IPS-NIHi11 (cell line): ENCODE measurements at places on chromosomes 6 and 20.

- no peak for DNase-seq
Observed at GRCh38 chr6:105359419-105360370, 43.2 kb downstream of the PREP start.

- DNase-seq = no peak
Observed at GRCh38 chr6:20929283-20929682, 395.0 kb downstream of the CDKAL1 start.

- no peak for DNase-seq
Observed at GRCh38 chr6:91141346-91141745, 554.5 kb upstream of the MAP3K7 start.

DNA sequence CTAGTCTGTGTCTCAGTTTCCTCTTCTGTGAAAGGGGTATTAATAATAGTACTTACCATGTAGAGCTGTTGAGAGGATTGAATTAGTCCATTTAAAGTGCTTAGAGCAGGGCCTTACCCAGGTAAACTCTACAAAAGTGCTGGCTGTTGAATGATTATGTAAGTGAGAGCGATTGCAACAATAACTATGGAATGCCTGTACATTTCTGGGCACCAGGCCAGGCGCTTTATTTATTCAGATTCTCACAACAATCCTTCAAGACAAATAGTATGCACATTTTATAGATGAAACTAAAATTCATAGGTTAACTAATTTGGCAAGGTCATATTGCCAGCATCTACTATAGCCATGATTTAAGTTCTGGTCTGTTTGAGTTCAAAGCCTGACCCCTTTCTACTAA lies 78.3 kb upstream of the MMS22L start:
- DNase-seq = no peak

DNA sequence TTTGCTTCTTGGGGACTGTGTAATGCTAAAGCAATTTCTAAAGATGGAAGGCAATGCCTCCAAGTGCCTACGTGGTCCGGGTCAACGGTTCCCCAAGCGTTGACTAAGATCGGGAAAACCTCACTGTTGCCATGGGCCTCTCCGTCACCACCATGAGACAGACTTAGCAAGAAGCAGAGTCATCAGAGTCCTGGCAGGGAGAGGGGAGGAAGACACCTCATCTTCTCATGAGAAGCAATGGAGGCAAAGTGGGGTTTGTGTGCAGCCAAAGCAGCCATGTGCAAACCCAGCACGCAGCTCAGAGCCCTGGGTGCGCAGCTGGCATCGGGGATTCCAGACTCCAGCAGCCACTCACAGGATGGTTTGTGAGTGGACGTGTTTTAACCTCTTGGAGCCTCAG lies 111.4 kb downstream of the SYNDIG1 start:
- no peak for DNase-seq

GRCh38 chr6:152378169-152378568 lies 259.0 kb downstream of the SYNE1 start:
- DNase-seq = no peak

- no peak for DNase-seq
Observed at GRCh38 chr6:81938991-81939732, 186.7 kb upstream of the TENT5A start.

DNA sequence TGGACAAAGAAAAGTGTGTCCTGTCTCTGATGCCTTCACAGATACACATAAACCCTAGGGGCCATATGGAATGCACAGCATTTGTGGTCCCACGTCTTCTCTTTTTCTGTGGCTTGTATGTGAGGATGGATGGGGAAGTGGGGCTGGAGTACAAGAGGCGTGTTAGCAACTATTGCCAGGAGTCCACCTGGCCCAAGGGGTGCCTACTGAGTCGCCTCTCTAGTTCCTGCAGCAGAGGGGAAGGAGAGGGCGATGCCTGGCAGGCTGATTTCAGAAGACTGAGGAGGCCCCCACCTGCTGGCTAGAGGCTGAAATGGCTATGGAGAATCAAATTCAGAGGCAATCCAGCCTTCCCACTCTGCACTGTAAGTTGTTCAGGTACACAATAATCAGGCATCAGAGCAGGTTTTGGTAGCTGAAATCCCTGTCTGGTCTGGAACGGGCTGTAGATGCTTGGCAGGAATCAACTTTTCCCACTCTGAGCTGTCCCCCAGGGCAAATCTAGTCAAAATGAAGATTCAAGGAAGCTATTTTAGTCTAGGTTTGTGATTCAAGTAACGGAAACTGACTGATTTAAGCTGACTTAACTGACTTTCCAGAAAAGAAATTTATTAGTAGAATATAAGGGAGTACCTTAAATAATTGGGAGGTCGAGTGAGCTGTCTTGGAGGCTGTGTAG lies 14.9 kb upstream of the PPARD start:
- DNase-seq = peak; percentile 78

- no peak for DNase-seq
Observed at GRCh38 chr20:37481610-37482009, 39.4 kb upstream of the NNAT start.

- peak; percentile 44 for DNase-seq
Observed at GRCh38 chr6:30238178-30238795, 25.1 kb upstream of the TRIM26 start.

- no peak for DNase-seq
Observed at GRCh38 chr6:3773678-3774298, 22.3 kb upstream of the PXDC1 start.

DNA sequence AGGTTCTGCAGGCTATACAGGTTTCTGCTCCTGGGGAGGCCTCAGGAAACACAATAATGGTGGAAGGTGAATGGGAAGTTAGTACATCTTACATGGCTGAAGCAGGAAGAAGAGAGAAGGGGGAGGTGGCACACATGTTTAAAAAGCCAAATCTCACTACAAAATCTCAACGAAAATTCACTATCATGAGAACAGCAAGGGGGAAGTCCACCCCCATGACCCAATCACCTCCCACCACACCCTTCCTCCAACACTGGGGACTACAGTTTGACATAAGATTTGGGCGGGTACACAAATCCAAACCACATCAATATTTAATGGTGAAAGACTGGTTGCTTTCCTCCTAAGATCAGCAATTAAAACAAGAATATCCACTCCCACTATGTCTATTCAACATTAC lies 13.8 kb upstream of the POLR1H start:
- no peak for DNase-seq

GRCh38 chr6:158626360-158627167 lies 18.0 kb downstream of the DYNLT1 start:
- DNase-seq = no peak

DNA sequence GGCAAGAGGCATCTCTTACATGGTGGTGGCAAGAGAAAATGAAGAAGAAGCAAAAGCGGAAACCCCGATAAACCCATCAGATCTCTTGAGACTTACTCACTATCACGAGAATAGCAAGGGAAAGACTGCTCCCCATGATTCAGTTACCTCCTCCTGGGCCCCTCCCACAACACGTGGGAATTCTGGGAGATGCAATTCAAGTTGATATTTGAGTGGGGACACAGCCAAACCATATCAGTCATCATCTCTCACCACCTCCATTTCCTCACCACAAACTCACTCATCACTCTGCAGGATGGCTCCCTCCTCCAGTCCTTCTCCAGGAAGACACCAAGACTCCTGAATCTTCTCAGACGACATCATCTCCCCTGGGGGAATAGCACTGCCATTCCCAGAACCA lies 25.8 kb upstream of the SLC16A10 start:
- DNase-seq = no peak

DNA sequence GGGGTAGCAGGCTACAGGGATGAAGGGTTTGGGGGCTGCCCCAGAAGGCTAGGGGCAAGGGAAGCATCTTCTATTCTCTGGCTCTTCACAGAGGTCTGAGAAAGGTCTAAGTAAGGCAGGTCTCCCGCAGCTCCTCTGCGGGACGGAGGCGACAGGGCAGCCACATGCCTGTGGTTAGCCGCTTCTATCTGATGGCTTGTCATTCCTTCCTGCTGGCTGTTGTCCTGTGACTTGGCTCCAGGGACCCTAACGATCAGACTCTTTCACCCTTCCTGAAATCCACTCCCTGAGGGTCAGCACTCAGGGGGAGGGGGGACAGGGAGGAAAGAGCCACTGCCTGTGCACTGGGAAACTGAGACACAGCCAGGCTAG lies 673 bp downstream of the CST7 start:
- no peak for DNase-seq

DNA sequence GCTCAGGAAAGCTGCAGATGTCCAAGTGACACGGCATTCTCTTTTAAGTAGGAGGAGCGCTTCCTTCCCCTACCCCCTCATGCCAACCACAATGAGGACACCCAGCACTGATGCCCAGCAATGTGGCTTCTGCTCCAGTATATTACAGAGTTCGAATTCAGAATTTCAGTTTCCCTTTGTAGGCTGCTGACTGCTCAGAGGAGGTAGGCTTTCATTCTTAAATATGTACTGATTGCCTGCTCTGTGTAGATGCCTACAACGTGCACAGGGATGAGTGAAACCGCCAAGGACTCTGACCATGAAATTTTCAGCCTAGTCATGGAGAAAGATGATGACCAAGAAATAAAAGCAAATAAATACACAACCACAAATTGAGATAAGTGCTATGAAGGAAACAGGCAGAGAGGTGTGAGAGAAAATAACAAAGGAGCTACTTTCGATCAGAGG lies 50.9 kb upstream of the TNFAIP3 start:
- no peak for DNase-seq

DNA sequence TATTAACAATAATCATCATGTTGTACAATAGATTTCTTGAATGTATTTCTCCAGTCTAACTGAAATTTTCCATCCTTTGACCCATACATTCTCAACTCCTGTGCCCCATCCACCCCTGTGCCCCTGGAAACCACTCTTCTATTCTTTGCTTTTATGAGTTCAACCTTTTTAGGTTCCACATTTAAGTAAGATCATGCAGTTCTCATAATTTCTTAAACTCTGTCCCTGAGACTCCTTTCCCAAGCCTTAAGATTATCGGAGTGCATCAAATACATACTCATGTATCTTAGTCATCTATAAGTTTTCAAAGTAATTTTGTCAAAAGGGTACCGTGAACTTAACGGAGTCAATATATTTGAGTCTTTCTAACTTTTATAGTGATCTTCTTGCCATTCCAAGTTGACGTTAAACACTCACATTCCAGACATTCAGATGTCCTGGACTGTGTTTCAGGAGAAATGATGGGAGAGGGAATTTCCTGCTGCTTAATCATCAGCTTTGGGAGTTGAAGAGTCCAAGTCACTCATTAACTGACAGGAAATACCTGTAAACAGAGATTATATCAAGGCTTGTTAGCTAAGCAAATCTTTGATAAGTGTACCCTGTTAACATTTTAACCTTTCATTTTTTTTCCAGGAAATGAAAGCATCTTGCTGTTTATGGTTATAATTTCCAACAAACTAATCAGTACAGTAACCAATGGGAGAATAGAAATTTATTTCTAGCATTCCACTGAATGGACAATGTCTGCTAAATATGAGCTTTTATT lies 73.3 kb downstream of the ADGRG6 start:
- DNase-seq = no peak

DNA sequence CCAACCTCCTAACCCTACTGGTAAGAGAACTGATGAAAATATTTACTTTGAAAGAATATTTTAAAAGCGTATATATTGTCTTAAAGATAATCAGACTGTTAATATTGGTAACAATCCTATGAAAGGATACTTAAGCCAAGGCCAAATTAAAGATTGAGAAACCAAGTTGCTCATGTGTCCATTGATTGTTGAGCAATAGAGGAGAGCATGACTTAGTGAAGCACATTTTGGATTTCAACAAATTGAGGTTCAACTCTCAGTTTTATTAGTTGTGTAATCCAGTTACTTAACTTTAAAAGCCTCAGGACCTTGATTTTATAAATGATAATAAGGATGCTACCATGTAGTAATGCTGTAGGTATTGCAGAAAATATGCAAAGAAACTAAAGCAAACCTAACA lies 56.8 kb downstream of the PRL start:
- DNase-seq = no peak

- DNase-seq = no peak
Observed at GRCh38 chr6:163702736-163703135, 288.2 kb downstream of the QKI start.

- peak; percentile 14 for DNase-seq
Observed at GRCh38 chr20:15889514-15890256, 683.6 kb downstream of the KIF16B start.

GRCh38 chr6:221531-222349 lies 70.5 kb upstream of the DUSP22 start:
- DNase-seq = no peak

DNA sequence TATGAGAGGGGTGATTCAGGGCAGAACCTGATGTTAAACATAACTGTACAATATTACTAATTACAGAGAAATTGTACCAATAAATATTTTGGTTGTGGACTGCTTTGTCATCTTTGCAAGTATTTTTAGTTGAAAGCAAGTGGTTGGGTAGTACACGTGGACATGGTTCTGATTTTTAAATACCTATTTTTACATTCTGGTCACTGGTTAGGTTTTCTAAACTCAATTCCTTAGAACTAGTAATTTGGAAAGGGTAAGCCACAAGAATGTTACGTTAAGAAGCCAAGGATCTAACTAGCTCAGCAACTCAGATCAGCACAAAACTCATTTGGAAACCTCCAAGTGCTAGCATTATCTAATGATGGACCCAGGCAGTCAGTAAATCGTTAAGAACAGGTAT lies 2.7 kb downstream of the EPB41L2 start:
- DNase-seq = no peak

DNA sequence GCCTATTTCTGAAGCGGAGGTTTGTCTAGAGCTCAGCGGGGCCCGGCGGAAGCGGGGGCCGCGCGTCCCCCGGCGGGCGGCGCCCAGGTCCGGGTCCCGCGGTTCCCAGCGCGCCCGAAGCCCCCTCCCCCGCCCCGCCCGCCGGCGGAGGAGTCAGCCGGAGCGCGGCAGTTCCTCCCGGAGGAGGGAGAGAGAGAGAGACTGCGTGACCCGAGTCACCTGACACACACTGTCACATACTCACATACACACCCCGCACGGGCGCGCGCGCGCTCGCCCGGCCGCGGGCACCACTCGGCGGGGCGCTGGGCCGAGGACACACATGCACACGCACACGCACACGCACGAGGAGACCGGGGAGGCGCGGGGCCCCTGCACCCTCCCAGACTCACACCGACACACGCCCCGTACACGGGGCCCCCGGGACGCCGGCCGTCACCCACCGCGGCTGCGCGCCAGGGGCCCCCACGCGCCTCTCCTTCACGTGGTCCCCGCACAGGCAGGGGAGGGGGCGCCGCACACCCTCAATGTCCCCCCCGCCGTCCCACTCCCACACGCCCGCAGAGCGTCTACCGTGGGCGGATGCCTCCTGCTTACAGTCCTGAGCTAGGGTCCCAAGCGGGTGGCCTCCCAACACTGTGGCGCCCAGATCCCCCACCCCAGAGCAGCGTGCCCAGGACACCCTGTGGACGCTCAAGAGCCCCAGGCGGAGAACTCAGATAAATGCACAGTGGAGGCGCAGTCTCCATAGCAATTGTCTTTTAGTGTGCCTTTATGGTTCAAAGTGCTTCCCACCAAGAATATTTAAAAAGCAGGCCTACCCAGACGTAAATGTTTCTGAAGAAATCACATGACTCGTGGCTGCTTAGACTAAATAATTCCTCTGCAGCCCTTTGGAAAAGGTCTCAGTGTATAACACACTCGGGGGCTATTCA lies at the start of gene RRAGD:
TSS of gene RRAGD (minus strand) at position 203 of the 935 bp plus-strand sequence. CDS start 280 bp downstream, outside the sequence.
- peak; percentile 82 for DNase-seq

GRCh38 chr6:16523606-16524379 lies 237.5 kb downstream of the ATXN1 start:
- DNase-seq = no peak
